ENCODE measurements at places on chromosomes 5 and 9.

DNA sequence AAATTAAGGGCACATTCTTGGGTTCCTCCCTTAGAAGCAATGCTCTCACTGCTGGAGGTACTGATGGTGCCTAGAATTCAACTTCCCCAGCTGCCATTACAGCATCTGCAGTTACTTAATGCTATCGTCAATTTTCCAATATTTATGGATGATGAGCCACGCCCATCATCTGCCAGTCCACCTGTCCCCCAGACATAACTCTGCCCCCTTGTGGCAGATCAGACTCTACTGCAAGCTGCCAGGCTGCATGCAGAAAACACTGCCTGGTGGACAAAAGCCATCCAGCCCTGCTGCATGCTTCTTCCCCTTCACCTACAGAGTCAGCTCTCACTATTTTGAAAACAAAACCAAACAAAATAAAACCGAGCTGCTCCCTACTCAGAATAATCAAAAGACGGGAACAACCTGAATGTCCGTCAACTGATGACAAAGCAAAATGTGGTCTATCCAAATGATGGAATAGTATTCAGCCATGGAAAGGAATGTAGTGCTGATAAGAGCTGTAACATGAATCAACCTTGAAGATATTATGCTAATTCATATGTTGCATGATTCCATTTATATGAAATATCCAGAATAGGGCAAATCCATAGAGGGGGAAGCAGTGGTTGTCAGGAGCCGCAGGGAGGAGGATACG lies 66.4 kb downstream of the RETREG1 start:
- DNase-seq = peak; percentile 96

GRCh38 chr5:24633715-24634325 lies 11.0 kb downstream of the CDH10 start:
- DNase-seq = peak; percentile 77

- no peak for DNase-seq
Measured at GRCh38 chr9:123640792-123641222, 284.8 kb downstream of the CRB2 start.

GRCh38 chr5:55821731-55822512 lies 29.2 kb upstream of the IL31RA start:
- no peak for DNase-seq

DNA sequence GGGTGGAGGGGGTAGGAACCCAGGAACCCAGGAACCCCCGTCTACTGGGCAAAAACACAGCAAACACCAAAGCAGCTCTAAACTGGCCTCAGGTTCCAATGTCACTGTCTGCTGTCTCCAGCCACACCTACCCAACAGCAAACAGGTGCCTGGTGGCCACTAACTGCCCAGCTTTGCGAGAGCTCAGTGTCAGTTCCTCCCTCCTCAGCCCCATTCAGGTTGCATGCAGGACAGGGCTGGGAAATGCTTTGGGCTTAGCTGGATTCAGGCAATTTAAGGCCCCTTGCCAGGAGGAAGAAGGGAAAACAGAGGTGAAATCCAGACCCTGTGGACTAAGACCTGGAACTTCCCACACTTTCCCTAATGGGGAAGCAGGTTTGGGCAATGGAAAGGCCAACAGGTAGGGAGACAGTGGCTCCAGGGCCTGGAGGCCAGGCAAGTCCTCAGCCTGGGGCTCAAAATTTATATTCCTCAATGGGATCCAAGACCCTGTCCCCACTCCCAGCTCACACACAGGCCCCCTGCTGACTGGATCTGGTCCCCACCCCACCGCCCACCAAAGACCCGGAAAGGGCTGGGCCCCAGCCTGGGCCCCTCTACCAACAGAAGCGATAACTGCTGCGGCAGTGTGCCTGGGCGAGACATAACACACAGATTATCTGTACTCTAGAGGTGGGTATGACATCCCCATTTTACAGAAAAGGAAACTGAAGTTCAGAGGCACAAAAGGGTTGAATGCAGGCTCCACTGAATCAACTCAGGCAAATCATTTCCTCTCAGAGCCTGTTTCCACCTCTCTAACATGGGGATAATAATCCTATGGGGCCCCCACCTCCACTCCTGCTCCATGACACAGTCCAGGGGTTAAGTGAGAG lies 3.5 kb downstream of the EEIG1 start:
- DNase-seq = no peak

- peak; percentile 32 for DNase-seq
Measured at GRCh38 chr5:142246258-142246657, 78.6 kb downstream of the SPRY4 start.

DNA sequence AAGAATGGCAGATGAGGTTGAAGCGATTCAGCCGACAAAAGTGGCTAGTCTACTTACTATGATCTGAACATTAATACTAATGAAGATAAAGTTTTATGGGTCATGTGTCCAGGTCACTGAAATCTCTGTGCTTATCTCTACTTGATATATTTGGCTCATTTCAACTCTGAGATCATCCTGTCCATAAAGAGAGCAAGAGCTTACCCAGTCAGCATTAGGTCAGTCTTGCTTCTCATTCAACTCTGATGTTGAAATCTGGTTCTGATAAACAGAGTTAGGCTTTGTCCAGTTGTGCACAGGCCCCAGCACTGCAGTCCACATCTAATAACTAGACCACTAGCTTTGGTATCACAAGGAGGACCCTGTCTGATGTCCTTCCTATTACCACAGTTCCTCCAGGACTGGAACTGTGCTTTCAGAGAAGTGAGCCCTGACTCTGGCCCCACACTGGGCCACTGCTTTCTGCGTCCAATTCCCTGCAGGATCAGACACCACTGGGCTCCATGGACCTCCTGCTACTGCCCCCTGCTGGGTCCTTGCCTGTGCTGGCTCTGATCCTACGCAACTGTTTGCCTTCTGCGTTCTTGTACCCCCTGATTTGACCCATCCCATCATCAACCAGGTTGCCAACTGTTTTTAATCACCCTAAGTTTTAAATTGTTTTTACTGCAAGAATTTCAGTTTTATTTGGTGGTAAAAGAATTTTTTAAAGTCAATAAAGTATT lies 23.7 kb upstream of the FAM120A start:
- DNase-seq = no peak

GRCh38 chr9:83219154-83219923 lies 156.4 kb upstream of the RASEF start:
- DNase-seq = peak; percentile 59

GRCh38 chr5:178740921-178741320 lies 10.5 kb upstream of the ZNF354A start:
- peak; percentile 24 for DNase-seq

GRCh38 chr9:13770956-13771355 lies 491.5 kb upstream of the MPDZ start:
- no peak for DNase-seq

DNA sequence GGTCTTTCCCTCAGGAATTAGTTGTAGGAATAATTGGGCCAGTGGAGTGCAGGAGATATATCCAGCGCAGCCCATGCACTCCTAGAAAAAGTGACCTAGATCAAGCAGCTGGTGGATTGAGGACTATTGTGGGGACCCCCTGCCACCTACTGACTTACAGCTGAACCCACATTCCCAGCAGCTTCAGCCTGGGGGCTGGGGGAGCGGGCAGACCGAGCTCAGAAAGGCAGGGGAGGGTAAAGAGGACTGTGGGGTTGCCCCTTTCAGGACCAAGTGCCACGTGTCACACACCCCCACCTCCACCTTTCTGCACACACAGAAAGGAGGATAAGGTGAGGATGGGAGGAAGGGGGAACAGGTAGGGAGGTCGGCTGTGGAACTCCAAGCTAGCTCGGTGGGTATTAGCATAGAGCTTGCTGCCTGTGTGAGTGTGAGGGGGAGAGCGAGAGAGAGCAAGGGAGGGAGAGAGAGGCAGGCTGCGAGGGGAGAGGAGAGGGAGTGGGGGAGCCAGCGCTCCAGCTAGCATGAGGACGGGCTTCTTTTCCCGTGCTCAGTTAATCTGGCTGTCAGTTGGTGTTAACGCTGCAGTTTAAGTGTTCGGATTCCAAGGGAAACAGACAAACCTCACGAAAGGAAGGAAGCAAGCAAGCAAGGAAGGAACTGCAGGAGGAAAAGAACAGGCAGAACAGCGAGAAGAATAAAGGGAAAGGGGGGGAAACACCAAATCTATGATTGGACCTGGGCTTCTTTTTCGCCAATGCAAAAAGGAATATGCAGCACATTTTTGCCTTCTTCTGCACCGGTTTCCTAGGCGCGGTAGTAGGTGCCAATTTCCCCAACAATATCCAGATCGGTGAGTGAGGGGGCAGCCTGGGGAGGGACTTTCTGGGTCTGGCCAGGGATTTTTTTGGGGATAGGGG lies at the start of gene GRIA1:
Gene GRIA1 (plus strand): TSS at position 553 of the 920 bp plus-strand sequence.
- no peak for DNase-seq

DNA sequence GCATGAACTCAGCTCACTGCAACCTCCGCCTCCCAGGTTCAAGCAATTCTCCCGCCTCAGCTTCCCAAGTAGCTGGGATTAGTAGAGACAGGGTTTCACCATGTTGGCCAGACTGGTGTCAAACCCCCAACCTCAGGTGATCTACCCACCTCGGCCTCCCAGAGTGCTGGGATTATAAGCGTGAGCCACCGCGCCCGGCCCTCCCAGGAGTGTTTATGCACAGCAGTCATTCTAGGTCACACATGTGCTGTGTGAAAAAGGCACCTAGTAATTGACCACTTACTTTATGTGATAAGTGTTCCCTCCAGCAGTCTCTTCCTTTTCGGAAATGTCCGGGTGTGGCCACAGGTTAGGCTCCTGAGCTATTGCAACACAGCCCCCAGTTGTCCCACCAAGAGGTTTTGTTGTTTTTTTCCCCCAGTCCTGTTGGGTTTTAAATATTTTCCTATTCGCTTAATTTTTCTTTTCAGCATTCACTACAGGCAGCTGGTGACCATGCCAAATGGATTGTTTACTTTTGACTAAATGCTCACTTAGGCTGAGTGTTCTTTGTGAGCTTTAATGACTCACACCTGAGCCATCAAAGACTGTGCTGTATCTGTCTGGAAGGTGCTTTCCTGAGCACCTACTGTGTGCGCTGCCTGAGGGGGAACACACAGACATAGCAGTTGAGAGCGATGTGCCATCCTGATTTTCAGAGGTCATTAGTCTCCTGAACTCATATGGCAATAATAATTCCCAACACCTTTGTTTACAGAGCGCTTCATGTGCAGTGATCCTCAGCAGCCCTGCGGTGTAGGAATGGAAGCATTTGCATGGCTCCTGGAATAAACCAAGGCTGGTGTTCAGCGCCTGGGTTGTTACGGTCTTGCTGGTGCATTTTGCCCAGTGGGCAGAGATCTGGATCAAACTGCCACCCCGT lies 94.3 kb downstream of the MVB12B start:
- peak; percentile 87 for DNase-seq

GRCh38 chr5:176901260-176902101 lies 2.3 kb upstream of the HK3 start:
- no peak for DNase-seq

- DNase-seq = no peak
Measured at GRCh38 chr9:83432877-83433550, 105.2 kb downstream of the FRMD3 start.

- DNase-seq = no peak
Measured at GRCh38 chr5:84385705-84386104, 1.0 kb upstream of the EDIL3 start.

GRCh38 chr5:107468276-107468675 lies 202.5 kb downstream of the EFNA5 start:
- DNase-seq = no peak
